ENCODE measurements at places on chromosomes 11 and 22. TPM values are rescaled to one million over a fixed set of nuclear protein-coding genes. Genes with fewer than 3 reads are reported as not detected.
A peak's percentile ranks its signal among the peaks of the same experiment; 100 is the strongest.

DNA sequence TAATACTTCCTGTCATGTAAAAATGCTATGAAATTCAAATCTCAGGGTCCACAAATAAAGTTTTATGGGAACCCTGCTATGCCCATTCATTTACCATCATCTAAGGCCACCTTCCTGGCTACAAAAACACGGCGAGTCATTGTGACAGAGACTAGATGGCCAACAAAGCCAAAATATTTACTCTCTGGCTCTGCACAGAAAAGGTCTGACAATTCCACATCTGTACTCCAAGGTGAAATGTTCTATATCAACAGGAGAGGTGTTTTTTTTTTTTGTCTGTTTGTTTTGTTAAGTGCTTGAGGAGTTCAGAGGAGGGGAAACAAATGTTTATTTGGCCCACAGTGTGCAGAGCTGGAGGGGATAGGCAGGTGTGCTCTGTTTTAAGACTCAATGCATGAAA is 18.6 kb upstream of the TMA7B start:
- DNase-seq = no peak

- no peak for DNase-seq
Measured at GRCh38 chr11:13183094-13183825, 94.3 kb upstream of the BMAL1 start.

The MLC1 gene
- polyA plus RNA-seq = 1.7 TPM

- DNase-seq = no peak
Measured at GRCh38 chr11:128045094-128045725, 542.1 kb downstream of the ETS1 start.

DNA sequence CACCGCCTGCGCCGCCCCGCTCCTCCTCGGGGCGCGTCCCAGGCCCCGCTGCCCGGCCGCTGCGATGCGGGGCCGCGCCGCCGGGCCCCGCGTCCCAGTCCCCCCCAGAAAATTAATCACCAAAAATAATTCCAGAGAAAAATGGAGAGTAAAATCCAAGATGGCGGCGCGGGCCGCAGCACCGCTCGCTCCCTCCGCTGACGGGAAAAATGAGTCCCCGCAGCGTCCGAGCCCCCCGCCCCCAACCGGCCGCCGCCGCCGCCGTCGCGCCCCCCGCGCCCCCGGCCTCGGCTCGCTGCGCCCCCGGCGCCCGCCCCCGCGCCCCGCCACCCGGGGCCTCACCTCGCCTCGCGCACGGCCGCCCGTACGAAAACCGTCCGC is at the start of gene KMT5B:
Gene KMT5B, minus strand, starts transcription at position 162 of the 381 bp plus-strand sequence. CDS start 23,220 bp downstream, outside the sequence.
- DNase-seq = no peak

DNA sequence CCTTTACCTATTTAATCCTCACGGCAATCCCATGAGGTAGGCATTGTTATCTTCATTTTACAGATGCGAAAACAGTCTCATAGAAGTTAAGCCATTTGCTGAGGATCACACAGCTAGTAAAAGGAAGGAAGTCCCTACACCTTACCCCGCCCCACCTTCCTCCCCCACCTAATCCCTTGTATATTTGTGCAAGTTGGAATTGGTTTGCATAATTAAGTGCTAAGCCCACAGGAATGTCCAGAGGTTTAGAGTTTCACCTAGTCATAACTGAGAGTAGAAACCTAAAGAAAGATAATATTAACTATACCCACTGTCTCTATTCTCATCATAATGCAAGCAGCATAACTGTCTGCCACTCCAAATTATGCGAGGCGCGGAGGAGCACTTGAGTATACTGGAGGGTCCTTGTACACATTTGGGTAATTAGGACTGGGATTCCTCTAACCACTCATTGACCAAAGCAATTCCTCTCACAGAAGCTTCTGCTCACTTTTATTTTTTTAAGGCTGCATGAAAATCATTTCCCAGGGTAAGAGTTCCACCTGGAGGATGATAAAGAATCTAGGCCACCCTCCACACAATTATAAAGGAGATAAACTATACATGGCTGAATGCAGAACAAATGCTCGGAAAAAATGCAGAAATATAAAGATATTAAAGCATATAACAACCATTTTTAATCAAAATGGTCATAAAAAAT is 199.9 kb downstream of the FAM181B start:
- no peak for DNase-seq

DNA sequence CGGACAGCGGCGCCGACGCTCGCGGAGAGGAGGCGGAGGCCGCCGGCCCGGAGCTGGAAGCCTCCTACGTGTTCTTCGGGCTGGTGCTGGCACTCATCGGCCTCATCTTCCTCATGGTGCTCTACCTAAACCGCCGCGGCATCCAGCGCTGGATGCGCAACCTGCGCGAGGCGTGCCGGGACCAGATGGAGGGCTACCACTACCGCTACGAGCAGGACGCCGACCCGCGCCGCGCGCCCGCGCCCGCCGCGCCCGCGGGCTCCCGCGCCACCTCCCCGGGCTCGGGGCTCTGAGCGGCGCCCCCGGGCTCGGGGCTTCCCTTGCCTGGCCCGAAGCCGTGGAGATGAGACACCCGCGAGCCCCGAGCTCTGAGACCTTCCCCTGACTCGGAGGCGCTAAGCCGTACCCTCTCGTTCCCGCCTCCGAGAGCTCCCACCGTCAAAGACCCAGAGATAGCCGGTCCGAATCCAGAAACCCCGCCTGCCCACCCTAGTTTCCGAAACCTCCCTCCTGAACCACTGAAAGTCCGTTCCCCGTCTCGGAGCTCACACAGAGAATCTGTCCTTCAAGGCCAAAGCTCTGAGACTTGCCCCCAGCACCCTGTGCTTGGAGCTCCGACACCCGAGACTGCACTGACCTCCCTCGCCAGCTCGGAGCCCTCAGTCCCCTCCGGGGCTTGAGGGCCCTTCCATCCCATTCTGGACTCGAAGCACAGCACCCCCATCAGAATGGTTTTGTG is 1.5 kb downstream of the TPBGL start:
- no peak for DNase-seq

GRCh38 chr11:8601376-8602133 is 7.5 kb upstream of the STK33 start:
- DNase-seq = no peak

DNA sequence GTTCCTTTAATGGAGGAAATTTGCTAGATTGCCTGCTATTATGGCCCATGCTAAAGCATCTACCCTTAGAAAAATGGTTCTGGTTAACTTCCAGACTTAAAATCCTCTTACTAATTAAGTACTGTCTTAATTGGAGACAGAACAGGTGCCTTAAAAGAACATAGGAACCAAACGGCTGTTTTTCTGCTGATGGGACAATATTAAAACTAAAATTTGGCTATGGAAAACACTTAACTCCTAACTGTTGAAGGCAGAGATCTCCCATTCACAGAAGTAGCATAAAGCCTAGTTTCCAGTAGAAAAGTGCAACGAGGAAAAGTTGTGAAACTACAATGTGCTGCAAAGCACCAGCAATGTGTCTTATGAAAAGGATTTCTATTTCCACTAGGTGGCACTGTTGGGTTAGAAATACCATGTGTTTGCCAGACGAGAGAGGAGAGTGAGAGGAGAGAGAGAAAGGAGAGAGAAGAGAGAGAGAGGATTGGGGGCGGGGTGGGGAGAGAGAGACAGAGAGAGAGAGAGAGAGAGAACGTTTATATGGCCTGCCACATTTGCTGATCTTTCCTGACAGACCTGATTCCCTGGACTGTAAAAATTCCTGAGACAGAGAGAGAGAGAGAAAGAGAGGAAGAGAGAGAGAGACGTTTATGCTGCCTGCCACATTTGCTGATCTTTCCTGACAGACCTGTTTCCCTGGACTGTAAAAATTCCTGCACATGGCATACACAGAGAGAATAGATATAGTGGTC is 51.5 kb downstream of the FAM181B start:
- DNase-seq = peak; percentile 48

The SLC29A2 gene
- 7.1 TPM for polyA plus RNA-seq

DNA sequence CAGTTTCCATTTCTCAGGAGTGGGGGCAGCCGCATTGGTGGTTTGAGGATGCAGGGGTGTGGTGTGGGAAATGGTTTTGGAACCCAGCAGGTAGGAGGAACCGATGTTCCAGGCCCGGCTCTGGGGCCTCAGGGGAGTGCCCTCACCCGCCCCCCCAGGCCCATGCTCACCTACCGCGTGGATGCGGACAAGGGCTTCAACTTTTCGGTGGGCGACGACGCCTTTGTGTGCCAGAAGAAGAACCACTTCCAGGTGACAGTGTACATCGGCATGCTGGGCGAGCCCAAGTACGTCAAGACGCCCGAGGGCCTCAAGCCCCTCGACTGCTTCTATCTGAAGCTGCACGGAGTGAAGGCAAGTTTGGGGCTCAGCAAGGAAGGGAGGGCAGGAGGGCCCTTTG is 18.6 kb downstream of the TMEM258 start:
- DNase-seq = no peak

GRCh38 chr11:104154296-104154695 is 9.7 kb downstream of the PDGFD start:
- no peak for DNase-seq

DNA sequence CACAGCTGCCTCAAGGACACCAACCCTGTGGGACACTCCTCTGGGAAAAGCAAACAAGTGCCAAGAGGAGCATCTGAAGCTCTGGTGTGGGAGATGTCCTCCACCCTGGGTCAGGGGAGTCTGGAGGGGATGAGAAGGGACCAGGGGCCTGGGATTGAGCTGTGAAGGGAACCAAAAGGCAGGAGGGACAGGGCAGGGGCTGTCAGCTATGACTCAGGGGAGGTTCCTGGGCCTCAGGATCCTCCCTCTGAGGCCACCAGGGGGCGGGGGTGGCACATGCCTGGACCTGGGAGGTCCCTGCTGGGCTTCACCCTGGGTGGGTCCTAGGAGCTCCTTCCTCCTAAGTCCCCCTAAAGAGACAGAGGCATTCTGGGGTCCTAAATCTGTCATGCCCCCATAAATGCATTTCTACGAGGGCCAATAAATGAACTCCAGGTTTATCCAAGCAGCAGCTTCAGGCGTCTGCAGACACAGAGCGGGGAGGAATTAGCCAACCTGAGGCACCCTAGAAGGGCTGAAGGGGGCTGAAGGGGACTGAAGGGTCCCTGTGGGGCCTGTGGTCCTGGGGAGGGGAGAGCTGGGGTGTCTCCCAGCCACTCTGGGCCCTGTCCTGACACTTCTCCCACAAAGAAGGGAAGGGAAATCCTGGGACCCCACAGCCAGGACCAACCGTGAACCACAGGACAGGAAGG is 31.9 kb upstream of the IGLL5 start:
- DNase-seq = no peak

The ZDHHC8 gene
- 46.6 TPM for polyA plus RNA-seq

DNA sequence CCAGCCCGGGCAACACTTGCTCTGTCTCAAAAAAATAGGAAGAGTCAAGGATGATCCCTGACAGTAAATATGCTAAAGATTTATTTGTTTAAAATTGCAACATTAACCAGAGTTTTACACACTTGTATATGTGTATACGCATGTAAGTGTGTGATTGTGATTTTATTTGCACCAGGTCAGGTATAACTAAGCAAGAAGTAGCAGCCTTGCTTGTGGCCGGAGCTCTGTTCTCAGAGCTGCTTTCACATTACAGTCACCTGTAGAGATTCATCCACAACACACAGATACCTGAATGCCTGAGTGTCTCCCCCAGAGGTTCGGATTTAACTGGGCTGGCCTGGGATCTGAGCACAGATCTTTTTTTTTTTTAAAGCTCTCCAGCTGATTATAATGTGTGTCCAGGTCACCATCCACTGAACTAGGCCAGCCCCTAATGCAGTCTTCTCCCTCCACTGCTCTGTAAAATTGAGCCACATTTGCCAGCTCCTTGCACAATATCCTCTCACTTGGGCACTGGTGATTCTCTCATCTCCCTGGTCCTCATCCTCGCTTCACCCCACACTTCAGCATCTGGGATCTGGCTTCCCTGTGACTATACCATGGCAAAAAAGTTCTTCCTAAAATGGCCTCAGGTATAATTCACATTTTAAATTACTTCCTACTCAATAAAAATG is 48.3 kb downstream of the LIF start:
- no peak for DNase-seq

DNA sequence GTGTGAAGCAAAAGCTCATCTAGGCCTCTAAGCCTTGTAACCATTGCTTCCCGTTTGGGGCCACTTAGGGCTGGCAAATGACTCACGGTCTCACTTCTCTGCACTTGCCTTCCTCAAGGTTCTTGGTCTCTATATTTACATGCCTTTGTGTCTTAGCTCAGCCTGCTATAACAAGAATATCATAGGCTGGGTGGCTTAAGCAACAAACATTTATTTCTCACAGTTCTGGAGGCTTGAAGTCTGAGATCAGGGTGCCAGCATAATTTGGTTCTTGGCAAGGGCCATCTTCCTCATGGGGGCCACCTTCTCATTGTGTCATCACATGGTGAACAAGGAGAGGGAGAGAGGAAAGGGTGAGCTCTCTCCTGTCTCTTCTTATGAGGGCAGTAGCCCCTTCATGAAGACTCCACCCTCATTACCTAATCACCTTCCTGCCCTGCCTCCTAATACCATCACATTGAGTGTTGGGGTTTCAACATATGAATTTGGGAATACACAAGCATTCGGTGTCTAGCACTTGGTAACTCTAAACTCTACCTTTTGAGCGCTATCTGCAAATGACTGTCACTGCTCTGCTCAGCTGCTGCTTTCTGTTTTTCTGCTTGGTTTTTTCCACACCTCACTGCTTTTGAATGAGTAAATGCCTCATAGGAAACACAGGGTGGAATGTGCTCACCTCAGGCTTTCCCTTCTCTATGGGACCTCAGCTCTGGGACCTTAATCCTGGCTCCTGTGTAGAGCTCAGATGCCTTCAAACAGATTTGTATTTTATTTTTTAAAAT is 16.2 kb upstream of the ME3 start:
- DNase-seq = no peak

The KIRREL3 gene
- polyA plus RNA-seq = 1.2 TPM

DNA sequence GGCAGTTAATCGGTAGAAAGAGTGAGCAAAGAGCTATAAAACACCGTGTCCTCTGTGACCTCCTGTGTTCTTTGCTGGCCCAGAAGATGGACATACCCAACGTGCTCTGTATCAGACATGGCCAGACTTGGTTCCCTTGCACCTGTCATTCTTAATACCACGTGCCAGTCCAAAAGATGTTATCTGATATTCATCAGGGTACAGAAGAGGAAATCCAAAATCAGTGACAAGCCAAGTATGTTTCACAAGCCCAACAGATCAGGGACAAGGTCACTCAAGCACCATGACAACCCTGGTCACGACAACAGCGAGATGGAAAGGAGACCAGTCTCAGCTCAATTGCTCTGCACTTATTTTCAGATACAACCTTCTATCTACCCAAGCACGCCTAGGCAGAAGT is 3.4 kb downstream of the LRP4 start:
- DNase-seq = no peak

The OR5P2 gene
- polyA plus RNA-seq = not detected

- DNase-seq = no peak
Measured at GRCh38 chr22:31747441-31747840, 2.5 kb downstream of the PRR14L start.
